ENCODE measurements at places on chromosomes 4 and X. TPM values are rescaled to one million over a fixed set of nuclear protein-coding genes. Genes with fewer than 3 reads are reported as not detected.
A peak's percentile ranks its signal among the peaks of the same experiment; 100 is the strongest.

XIAP gene
- total RNA-seq: 26.7 TPM

GRCh38 chr4:41133454-41134018, 80.8 kb downstream of the APBB2 start:
- no peaks in the 10 kb centered on the region for H3K27me3 ChIP-seq
- peaks cover 46% of the 10 kb centered on the region for H3K4me1 ChIP-seq
- H3K4me3 ChIP-seq: no peak overlapping the region
- H3K27ac ChIP-seq: peak overlapping the region; percentile 1
- no peaks in the 10 kb centered on the region for H3K36me3 ChIP-seq

- no peak overlapping the region for H3K4me3 ChIP-seq
- H3K27me3 ChIP-seq: no peaks in the 10 kb centered on the region
- no peaks in the 10 kb centered on the region for H3K4me1 ChIP-seq
- H3K27ac ChIP-seq: no peak overlapping the region
These were observed 25.7 kb downstream of the EMCN start for GRCh38 chr4:100492129-100492528.

CACNA1F gene
- 1.1 TPM for total RNA-seq

TMPRSS11B gene
- not detected for total RNA-seq

- no peak for DNase-seq
- no peaks in the 10 kb centered on the region for H3K27me3 ChIP-seq
- no peak overlapping the region for H3K27ac ChIP-seq
- no peaks in the 10 kb centered on the region for H3K36me3 ChIP-seq
- no peak overlapping the region for H3K4me3 ChIP-seq
These were observed 16.7 kb downstream of the MGST2 start for GRCh38 chr4:139682309-139682708.

GRCh38 chrX:25156323-25156722, 140.6 kb upstream of the ARX start:
- no peaks in the 10 kb centered on the region for H3K36me3 ChIP-seq
- H3K4me3 ChIP-seq: no peak overlapping the region
- no peaks in the 10 kb centered on the region for H3K27me3 ChIP-seq
- DNase-seq: no peak
- no peaks in the 10 kb centered on the region for H3K4me1 ChIP-seq
- H3K27ac ChIP-seq: no peak overlapping the region

GRCh38 chr4:1834047-1834775, 21.7 kb downstream of the LETM1 start:
- no peak for DNase-seq
- no peaks in the 10 kb centered on the region for H3K36me3 ChIP-seq
- H3K4me1 ChIP-seq: no peaks in the 10 kb centered on the region
- H3K27me3 ChIP-seq: no peaks in the 10 kb centered on the region

AREG gene
- total RNA-seq: not detected

VEGFC gene
- total RNA-seq: 1.6 TPM

DNA sequence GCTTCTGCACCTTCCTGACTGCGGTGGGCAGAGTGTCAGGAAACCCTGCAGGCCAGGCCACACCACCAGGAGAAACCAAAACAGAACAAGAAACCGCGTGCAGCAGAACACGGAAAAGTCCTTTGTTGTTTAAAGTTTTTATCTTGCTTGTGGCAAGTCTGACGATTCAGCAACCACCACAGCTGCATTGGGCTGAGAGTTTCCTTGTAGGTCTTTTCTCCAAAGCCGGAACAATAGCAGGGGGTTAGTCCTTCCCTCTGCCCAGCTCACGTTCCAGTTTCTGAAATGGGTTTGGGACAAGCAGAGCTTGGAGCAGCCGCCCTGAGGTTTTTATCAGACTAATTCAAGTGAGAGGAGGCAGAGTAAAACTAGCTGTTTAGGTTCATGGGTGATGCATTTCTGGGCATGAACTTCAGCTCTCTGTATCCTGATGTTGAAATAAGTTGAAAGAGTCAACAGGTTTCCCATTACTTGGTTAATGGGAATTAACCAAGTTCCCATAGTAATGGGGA, 216.9 kb downstream of the PTTG2 start:
- no peak overlapping the region for H3K4me3 ChIP-seq
- H3K27me3 ChIP-seq: no peaks in the 10 kb centered on the region
- H3K27ac ChIP-seq: no peak overlapping the region
- no peak for DNase-seq
- H3K36me3 ChIP-seq: no peaks in the 10 kb centered on the region

FAM53A gene
- 10.3 TPM for total RNA-seq

DNA sequence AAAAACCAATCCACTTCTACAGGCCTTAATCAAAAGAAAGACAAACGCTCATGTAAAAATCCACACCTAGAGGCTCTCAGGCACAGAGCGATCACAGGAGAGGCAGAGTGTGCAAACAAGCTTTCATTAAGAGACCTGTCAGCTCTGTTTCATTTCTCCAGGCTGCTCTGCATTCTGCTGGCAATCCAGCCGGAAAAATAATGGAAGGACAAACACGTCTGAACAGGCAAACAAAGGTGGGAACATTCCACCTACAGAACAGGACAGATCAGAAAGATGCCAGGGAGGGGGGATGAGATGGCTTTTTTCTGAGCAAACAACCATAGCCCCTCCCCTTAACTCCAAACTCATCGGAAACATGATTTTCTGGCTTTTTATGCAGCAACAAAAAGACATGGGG, 9.7 kb downstream of the SOD3 start:
- H3K27me3 ChIP-seq: peaks cover 26% of the 10 kb centered on the region
- no peak overlapping the region for H3K4me3 ChIP-seq
- no peak overlapping the region for H3K27ac ChIP-seq
- H3K4me1 ChIP-seq: peaks cover 4% of the 10 kb centered on the region
